ENCODE measurements at places on chromosomes 6 and 20.

- DNase-seq: no peak
These were observed 65.8 kb downstream of the BTBD9 start for GRCh38 chr6:38573801-38574395.

- DNase-seq: no peak
These were observed 6.2 kb downstream of the NR2E1 start for GRCh38 chr6:108171918-108172516.

DNA sequence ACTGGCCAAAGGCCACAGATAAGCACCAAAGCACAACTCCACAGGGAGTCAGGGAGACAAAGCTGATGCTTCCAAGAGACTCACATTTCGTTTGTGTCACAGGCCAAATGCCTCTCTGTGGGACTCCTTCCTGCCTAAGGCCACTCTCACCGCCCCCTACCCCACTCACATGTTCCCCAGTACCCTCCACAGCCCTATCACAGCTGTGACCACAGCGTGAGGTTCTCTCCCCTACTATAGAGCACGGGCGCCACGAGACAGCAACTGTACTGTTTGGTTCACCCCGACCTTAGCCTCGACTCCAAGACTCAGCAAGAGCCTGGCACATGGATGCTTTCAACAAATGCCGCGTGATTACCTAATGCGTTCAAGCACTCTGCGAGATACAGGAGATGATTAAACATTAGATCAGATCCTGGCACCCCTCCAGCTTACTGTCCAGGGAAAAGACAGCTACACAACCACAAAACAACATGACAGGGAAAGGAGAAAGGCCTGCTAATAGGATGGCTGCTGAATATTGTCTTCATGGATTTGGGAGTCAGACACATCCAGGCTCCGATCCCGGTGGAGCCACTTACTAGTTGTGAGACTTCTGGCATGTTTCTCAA is 105.5 kb downstream of the AGPAT4 start:
- DNase-seq: no peak

GRCh38 chr6:169671563-169671962 is 30.3 kb downstream of the WDR27 start:
- no peak for DNase-seq

- no peak for DNase-seq
These were observed 31.7 kb upstream of the KCNK5 start for GRCh38 chr6:39260953-39261352.

- no peak for DNase-seq
These were observed 177.3 kb downstream of the ID4 start for GRCh38 chr6:20014508-20014907.

DNA sequence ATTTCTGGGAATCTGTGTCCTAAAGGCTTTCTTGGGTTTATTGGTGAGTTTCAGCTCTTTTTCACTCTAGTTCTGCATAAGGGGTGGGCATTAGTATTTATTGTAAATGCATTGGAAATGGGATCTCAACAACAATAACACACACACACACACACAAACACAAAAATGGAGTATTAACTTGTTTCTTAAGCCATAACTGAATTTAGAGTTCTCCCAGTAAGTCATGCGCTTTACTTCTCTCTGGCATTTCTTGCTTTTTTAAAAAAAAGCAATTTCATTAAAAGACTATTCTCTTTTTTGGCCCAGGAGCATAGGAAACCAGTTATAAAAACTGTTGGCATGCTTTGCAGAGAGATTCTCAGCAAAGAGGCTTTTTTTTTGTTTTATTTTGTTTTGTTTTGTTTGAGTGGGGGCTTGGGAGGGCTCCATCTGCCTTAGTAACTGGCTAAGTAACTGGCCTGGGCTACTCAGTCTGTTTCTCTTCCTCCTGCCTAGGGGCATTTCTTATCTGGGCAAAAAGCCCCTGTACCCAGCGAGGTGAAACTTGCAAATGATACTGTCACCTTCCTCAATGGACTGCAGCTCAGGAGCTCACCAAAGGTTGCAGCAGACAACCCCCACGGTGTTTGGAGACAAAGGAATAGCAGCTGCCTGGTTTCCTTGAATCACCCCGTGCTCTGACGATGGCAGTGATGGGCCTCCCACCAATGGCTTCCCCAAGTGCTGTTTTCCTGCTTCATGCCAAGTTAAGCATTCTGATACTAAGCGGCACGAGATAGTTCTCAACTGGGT is 128.5 kb downstream of the BCAS1 start:
- no peak for DNase-seq

- DNase-seq: no peak
These were observed 7.3 kb upstream of the RAET1L start for GRCh38 chr6:150032598-150032997.

- no peak for DNase-seq
These were observed 117.0 kb upstream of the KCNG1 start for GRCh38 chr20:51139891-51140290.

- no peak for DNase-seq
These were observed at the start of gene SYNGAP1 for GRCh38 chr6:33419580-33420490. Gene SYNGAP1, plus strand, starts transcription at chr6:33420065. Its CDS starts 200 bp downstream, at chr6:33420265.

- no peak for DNase-seq
These were observed at the start of gene MC3R for GRCh38 chr20:56247954-56248782. Gene MC3R, plus strand, starts transcription at chr20:56248732. Its CDS starts 112 bp downstream, at chr20:56248844.

- DNase-seq: no peak
These were observed 183.1 kb downstream of the ADGB start for GRCh38 chr6:146781836-146782235.

DNA sequence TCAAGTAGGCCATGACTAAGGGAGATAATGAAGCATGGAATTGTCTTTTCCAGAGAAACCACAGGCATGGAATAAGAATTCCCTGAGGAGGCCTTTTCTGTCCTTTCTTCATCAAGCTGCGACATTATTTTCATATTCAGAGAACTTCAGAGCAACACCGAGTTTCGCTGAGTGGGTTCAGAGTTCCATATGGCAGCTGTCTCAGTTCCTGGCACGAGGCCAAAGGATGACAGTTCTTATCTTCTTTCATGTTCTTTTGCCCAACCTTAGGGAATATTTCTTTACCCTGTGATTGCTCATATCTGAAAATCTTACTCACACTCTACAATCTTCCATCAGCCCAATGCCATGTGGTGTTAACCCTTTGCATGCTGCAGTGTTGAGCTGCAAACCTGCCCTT is 135.3 kb upstream of the BMP2 start:
- DNase-seq: no peak

DNA sequence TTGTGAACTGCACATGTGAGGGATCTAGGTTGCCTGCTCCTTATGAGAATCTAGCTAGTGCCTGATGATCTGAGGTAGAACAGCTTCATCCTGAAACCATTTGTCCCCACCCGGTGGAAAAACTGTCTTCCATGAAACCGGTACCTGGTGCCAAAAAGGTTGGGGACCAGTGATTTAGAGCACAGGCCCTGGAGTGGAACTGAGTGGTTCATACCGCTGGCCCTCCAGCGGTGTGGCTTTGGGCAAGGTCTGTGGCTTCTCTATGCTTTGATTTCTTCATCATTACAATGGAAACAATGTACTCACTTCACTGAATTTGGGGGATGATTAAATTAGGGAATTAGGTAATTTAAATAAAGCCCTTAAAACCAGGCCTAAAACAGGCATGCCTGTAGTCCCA is 36.3 kb downstream of the CD164 start:
- DNase-seq: no peak

DNA sequence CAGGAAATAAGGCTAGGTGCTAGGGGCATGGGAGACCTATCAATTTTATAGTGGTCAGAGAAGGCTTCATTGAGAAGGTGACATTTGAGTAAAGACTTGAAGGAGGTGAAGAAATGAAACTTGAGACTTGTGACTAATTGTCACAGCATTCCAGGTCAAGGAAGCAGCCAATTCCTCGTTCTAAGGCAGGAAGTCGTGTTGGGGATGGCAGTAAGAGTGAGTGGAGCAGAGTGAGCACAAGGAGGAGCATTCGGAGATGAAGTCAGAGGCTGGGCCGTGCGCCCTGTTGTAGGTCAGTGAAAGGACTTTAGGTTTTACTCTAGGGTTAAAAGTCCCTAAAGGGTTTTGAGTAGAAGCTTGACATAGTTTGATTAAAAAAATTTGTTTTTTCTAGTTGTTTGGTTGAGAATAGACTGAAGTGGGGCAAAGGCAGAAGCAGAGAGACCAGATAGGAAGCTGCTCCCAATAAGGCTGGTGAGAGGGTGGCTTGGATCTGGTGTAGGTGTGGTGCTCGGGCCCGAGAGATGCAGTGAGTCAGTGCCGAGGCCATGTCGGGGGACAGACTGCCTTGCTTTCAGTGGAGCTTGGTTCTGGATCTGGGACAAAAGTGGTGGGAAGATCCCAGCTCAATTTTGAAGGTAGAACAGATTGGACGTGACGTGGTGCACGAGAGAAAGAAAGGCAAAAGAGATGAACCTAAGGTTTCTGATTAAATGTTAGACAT is 2.6 kb upstream of the RSPH3 start:
- no peak for DNase-seq

- DNase-seq: no peak
These were observed 178.7 kb upstream of the TNFAIP3 start for GRCh38 chr6:137688230-137688971.

All from GM12864 (cell line).